ENCODE measurements at places on chromosomes 6 and 20. TPM values are rescaled to one million over a fixed set of nuclear protein-coding genes. Genes with fewer than 3 reads are reported as not detected.

DNAH8 gene
- total RNA-seq: 0.04 TPM

SAPCD1 gene
- 8.6 TPM for total RNA-seq

CPNE1 gene
- 267 TPM for total RNA-seq

SLC22A16 gene
- total RNA-seq: not detected

CNR1 gene
- not detected for total RNA-seq

ACAT2 gene
- 74.2 TPM for total RNA-seq

SLC4A11 gene
- total RNA-seq: 4.0 TPM

HLA-DRA gene
- 12.4 TPM for total RNA-seq

BTNL2 gene
- total RNA-seq: not detected

CDH26 gene
- 0.46 TPM for total RNA-seq

Measured in activated CD8-positive, alpha-beta memory T cell treated with anti-CD3 and anti-CD28 coated beads for 36 hours (primary cell).